Naive thymus-derived CD4-positive, alpha-beta T cell (primary cell): ENCODE measurements at places on chromosomes 4 and X. TPM values are rescaled to one million over a fixed set of nuclear protein-coding genes. Genes with fewer than 3 reads are reported as not detected.
A peak's percentile ranks its signal among the peaks of the same experiment; 100 is the strongest.

The TMPRSS11A gene
- total RNA-seq: not detected

The ETDB gene
- total RNA-seq: not detected

The ZNF275 gene
- 18.4 TPM for total RNA-seq

The NKX6-1 gene
- total RNA-seq: not detected

The SCML1 gene
- 28.5 TPM for total RNA-seq

The BCLAF3 gene
- 7.0 and 7.1 TPM in 2 replicates for total RNA-seq

The CENPVL3 gene
- total RNA-seq: not detected

The TSPAN6 gene
- 2.1 TPM for total RNA-seq

The DGAT2L6 gene
- total RNA-seq: not detected in 2 replicates

The F11 gene
- 0.64 TPM for total RNA-seq

The LAMP2 gene
- total RNA-seq: 44.9 TPM

The RS1 gene
- not detected for total RNA-seq

The PCDH7 gene
- total RNA-seq: not detected

GRCh38 chrX:72243472-72243871 lies 4.6 kb upstream of the ERCC6L start:
- H3K27ac ChIP-seq: no peak overlapping the region
- H3K36me3 ChIP-seq: no peaks in the 10 kb centered on the region
- no peak overlapping the region for H3K4me3 ChIP-seq
- no peak for DNase-seq
- no peaks in the 10 kb centered on the region for H3K27me3 ChIP-seq

DNA sequence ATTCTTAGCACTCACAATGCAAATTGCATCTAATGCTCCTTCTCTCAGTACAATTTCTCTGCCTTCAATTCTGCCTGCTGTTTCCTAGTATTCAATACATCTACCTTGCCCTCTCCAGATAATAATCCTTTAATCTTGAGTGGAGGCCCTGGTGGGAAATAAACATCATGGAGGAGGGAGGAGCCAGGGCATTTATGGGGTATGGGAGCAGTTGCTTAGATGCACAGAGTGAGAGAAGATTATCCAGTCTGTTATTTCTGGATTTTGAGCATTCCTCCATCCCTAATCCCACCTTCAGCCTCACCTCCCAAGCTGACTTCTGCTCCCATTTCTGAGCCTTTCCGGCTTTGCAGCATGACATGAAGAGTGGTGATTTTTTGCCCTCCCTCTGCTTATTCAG lies 127.9 kb upstream of the PPP3CA start:
- DNase-seq: no peak
- H3K4me1 ChIP-seq: no peaks in the 10 kb centered on the region
- H3K27me3 ChIP-seq: no peaks in the 10 kb centered on the region
- no peak overlapping the region for H3K4me3 ChIP-seq
- no peaks in the 10 kb centered on the region for H3K36me3 ChIP-seq
- H3K27ac ChIP-seq: no peak overlapping the region

- no peaks in the 10 kb centered on the region for H3K36me3 ChIP-seq
- H3K4me1 ChIP-seq: no peaks in the 10 kb centered on the region
- H3K4me3 ChIP-seq: no peak overlapping the region
- H3K27ac ChIP-seq: no peak overlapping the region
Observed at GRCh38 chrX:8305350-8305749, 134.3 kb upstream of the VCX2 start.

GRCh38 chr4:145003675-145004074 lies 94.3 kb downstream of the ANAPC10 start:
- no peaks in the 10 kb centered on the region for H3K27me3 ChIP-seq
- H3K4me3 ChIP-seq: no peak overlapping the region
- no peak overlapping the region for H3K27ac ChIP-seq

- no peaks in the 10 kb centered on the region for H3K4me1 ChIP-seq
- H3K4me3 ChIP-seq: no peak overlapping the region
- no peak for DNase-seq
- no peaks in the 10 kb centered on the region for H3K27me3 ChIP-seq
- H3K36me3 ChIP-seq: no peaks in the 10 kb centered on the region
Observed at GRCh38 chr4:128376958-128377357, 89.3 kb upstream of the PGRMC2 start.

GRCh38 chrX:14411326-14411725 lies 118.0 kb upstream of the GLRA2 start:
- no peaks in the 10 kb centered on the region for H3K27me3 ChIP-seq
- H3K4me3 ChIP-seq: no peak overlapping the region
- H3K27ac ChIP-seq: no peak overlapping the region
- no peaks in the 10 kb centered on the region for H3K36me3 ChIP-seq

- DNase-seq: no peak
- H3K4me3 ChIP-seq: no peak overlapping the region
- no peaks in the 10 kb centered on the region for H3K27me3 ChIP-seq
- H3K27ac ChIP-seq: no peak overlapping the region
- no peaks in the 10 kb centered on the region for H3K4me1 ChIP-seq
Observed at GRCh38 chr4:140188975-140189374, 35.0 kb upstream of the MAML3 start.

DNA sequence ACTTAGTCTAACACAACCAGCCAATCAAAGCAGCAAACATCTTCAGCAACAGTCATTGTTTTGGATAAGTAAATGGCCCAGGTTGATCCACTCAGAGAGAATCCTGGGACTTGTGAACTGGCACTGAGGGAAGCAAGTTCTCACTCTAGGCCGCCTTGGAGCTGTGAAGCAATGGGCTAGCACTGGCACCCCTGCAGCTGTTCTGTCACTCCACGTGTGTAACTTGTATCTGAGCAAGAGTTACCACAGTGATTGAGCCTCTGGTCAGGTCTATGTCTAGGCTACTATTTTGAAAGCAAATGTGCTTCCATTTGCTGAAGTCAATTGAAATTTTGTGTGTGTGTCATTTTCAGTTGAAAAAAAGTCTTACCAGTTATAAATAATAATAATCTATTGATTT lies 57.2 kb upstream of the HS3ST1 start:
- no peak overlapping the region for H3K4me3 ChIP-seq
- H3K27ac ChIP-seq: no peak overlapping the region
- H3K36me3 ChIP-seq: no peaks in the 10 kb centered on the region
- H3K4me1 ChIP-seq: peaks cover 20% of the 10 kb centered on the region
- H3K27me3 ChIP-seq: no peaks in the 10 kb centered on the region

- no peaks in the 10 kb centered on the region for H3K36me3 ChIP-seq
- H3K27ac ChIP-seq: no peak overlapping the region
- no peak overlapping the region for H3K4me3 ChIP-seq
- no peaks in the 10 kb centered on the region for H3K27me3 ChIP-seq
- DNase-seq: no peak
Observed at GRCh38 chr4:78312989-78313753, 238.4 kb upstream of the ANXA3 start.

DNA sequence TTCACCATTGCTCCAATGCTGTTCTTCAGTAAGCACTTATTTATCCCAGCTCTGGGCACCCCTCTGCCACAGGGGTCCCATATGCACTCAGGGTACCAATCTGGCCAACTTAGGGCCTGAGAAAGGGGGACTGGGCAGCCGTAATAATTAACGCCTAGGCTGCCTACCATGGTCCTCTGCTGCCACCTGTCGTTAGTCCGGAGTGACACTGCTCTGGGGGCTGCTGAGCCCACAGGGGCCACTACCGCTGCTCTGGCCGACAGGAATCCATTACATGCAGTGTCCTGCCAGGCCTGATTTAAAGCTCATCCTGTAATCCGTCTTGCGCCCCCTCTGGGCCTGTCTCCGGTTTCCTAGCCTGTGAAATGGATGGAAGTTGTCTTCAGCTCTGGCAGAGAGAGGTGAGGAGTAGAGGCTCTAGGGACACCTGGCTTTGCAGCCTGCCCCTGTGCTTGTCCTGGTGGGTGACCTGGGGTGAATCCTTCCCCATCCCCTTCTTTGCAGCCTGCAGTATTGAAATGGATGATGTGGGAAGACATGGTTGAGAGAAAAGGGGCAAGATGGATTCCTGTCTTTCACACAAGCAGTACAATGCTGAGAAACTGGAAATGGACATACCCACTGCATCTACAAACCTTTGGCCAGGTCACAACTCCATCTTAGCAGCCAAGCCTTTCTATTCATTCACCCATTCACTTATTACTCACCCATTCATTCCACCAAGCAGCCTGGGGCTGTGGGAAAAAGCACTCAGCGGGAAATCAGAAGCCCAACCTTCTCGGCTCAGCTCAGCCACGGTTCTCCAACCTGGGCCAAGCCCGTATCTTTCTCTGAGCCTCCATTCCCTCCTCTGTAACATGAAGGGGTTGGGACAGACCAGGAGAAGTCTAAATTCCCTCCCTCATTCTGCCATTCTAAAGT lies 116.3 kb upstream of the NALF2 start:
- DNase-seq: no peak
- no peaks in the 10 kb centered on the region for H3K36me3 ChIP-seq
- no peak overlapping the region for H3K27ac ChIP-seq

DNA sequence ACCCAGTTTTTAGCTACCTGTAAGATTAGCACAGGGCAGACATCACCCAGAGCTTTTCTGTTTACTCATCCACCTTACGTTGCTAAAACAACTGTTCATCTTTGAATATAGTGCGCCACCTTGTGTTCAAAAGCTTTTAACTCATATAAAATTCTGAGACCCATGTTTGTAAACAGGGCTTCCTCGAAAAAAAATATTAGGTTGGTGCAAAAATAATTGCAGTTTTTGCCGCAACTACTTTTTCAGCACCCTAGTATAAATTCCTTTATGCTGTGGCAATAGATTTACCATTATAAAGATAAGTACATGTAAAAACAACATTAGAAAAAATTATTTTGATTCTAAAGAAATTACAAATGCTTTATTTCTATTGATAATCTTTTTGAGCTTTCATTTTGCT lies 147.9 kb downstream of the LRBA start:
- DNase-seq: peak; percentile 58
- H3K4me1 ChIP-seq: no peaks in the 10 kb centered on the region
- H3K27ac ChIP-seq: no peak overlapping the region
- H3K4me3 ChIP-seq: no peak overlapping the region

DNA sequence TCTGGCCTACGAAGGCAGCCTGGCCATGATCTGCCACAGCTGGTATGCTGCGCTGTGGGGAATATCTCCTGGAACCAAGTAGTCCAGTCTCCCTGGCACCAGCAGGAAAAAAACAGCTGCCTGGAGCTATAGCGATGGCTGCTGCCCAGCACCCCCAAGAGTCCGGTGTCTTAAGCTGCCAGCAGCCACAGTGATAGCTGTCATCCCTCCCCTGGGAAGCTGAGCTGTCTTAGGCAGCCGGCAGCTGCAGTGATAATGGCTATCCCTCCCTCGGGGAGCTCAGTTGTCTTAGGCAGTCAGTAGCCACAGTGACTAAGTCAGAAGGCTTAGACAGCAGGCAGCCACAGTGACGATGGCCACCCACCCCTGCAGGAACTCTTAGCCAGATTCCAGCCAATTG lies 205.1 kb downstream of the STPG2 start:
- no peak overlapping the region for H3K4me3 ChIP-seq
- no peaks in the 10 kb centered on the region for H3K27me3 ChIP-seq
- H3K4me1 ChIP-seq: no peaks in the 10 kb centered on the region
- H3K27ac ChIP-seq: no peak overlapping the region
- H3K36me3 ChIP-seq: no peaks in the 10 kb centered on the region

GRCh38 chr4:79209081-79209480 lies 116.8 kb downstream of the NAA11 start:
- no peaks in the 10 kb centered on the region for H3K27me3 ChIP-seq
- no peak overlapping the region for H3K4me3 ChIP-seq
- no peaks in the 10 kb centered on the region for H3K36me3 ChIP-seq
- H3K4me1 ChIP-seq: no peaks in the 10 kb centered on the region
- no peak for DNase-seq
